ENCODE measurements at places on chromosomes 4 and X.

DNA sequence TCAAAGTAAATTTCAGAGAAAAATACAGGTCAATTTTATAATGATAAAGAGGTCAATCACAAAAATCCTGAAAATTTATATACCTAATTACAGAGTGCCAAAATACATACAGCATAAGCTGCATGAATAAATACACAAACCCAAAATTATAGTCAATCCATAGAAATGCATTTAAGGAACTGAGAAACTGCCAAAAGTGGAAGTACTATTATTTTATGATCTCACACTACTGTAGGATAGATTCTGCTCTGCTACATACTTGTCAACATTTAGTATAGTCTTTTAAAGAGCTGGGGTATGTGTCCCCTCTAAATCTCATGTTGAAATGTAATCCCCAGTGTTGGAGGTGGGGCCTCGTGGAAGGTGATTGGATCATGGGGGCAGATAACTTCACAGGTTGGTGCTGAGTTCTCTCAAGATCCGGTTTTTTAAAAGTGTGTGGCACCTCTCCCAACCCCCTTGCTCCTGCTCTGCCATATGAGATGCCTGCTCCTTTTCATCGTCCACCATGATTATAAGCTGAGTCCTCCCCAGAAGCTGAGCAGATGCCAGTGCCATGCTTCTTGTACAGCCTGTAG, 31.8 kb downstream of the CHIC2 start:
- DNase-seq: no peak

GRCh38 chr4:103095080-103095479, 4.6 kb downstream of the BDH2 start:
- no peak for DNase-seq

GRCh38 chrX:96551322-96551872, 133.2 kb upstream of the DIAPH2 start:
- DNase-seq: no peak

DNA sequence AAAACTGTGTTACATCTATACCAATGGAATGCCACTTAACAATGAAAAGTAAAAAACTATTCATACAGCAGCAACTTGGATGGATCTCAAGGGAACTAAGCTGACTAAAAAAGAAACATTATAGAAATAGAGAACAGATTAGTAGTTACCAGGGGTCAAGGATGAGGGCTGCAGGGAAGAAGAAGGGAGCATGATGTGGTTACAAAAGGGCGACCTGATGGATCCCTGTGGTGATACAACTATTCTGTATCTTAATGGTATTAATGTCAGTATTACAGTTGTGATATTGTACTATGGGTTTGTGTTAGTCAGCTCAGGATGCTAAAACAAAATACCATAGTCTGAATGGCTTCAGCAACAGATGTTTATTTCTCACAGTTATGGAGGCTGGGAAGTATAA, 190.7 kb downstream of the ZNF674 start:
- DNase-seq: no peak

GRCh38 chr4:154593868-154594267, 3.3 kb upstream of the FGA start:
- DNase-seq: no peak

DNA sequence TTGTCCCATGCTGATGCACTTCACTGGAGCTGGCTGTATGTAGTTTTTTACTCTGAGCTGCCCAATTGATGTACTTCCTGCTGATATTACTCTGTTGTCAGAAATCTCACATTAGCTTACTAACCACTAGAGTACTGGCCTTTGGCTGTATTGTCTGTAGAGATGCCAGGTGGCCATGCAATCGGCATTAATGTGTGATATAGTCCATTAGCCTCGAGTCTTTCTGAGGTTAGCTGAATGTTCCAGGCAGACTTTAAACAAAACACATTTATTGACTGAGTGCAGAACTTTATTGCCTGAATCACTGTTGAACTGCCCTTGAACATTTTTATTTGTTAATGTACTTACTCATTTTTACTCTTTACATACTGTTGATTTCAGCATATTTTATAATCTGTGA, 335.2 kb downstream of the PCDH10 start:
- no peak for DNase-seq

DNA sequence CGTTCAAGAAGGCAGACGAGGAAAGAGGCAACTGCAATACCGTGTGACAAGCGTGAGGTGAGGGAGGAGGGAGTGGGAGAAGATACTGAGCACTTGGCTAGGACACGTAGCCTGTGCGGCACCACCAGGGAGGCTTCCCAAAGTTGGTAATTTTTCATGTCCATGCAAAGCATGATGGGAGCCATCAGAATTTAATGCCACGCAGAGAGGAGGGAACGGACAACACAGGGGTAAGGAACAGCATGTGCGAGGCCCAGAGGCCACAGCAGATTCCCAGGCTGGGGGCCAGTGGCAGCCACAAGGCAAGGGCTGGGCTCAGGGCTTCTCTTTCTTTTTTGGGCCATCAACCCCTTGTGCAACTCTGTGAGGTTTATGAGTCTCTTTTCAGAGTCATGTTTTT, 11.0 kb upstream of the CLDN24 start:
- no peak for DNase-seq

- DNase-seq: no peak
Measured at GRCh38 chrX:53281321-53281822, at the start of gene IQSEC2. Gene IQSEC2, minus strand, starts transcription at chrX:53281584.

- no peak for DNase-seq
Measured at GRCh38 chr4:176921256-176921655, 128.5 kb upstream of the VEGFC start.

GRCh38 chr4:37847311-37847884, 20.9 kb downstream of the PGM2 start:
- DNase-seq: no peak

DNA sequence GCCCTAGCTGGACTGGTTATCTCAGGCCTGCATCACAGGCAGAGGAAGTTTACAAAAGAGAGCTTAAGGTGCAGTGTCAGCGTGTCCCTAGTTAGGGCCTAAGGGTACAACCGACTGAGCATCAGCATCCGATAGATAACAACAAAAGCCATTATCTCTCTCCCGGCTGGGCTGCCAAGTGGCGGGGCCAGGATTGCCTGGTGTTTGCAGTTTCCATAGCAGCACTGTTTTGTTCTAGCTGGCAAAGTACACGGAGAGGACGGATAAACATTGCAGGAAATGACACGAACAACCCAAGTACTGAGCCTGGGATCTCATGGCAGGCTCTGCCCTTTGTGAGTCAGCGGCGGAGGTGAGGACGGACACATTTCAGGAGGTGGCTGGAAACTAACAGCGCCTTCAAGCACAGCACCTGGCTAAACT, 104.7 kb upstream of the NOCT start:
- no peak for DNase-seq

DNA sequence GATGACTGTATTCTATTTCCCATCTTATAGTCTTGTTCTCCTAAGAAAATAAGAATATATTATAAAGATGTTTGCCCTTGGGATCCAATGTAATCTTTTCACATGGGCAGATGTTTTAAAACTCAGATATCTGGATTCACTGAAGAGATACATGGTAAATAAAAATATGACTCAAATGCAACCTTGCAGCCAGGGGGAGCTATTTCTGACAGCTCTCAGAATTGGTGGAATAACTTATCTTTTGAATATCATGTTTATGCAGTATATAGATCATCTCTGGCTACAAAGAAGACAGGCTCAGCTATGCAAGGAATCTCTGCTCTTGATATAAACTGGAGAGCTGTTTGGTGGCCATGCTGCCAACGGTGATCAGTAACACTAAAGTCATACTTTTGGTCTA, 274.7 kb downstream of the GLUD2 start:
- no peak for DNase-seq

DNA sequence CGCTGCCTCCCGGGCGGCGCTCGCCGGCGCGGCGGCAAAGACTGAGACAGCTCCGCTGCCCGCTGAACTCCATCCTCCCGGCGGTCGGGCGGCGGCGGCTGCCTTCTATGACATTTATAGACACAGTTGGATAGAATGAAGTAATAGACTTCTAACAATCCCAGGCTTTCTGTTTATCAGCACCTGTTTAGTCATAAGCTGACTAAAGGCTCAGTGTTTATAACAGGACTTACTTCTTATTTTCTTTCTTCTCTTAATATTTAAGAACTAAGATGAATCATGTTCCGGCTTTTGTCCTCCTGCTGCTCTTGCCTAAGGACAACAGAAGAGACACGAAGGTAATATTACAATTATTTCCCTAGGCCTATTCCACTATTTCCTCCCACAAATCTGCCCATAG, 3.9 kb downstream of the ARL13A start:
- DNase-seq: no peak

DNA sequence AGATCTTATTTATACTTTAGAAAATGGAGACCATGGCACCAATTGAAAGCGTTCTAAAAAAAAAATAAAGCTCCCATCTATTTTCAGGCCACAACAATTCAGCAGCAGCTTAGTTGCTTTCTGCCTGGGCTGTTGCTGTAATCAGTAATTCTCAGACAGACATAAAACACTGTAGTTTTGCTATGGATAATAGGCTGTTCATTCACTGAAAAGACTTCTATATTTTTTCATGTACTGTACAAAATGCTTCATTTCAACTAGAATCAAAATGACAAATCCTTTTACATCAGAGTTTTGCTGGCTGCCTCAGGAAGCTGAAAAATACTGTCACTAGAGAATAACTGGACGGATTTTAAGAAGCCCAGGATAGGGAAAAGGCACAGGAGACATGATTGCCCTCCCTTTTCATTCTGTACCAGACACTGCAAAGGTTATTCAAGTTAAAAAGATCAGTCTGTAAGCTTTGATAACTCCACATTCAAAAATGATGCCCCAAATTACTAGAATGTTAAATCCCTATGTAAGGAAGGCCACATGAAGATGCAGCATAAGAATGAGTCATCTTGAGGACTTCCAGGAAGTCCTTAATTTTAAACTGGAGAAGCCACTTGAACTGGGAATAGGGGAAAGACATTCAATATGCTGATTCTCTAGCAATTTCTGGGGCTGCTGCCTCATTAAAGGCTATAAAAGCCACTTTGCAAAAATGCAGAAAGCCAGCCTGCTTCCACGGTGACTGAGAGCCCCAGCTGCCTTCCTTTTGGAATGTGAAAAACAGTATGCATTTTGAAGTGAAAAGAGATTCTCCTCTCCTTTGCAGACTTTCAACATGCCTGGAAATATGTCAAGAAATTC, 403.2 kb upstream of the RASGEF1B start:
- no peak for DNase-seq

- DNase-seq: no peak
Measured at GRCh38 chr4:188887905-188888304, 748.7 kb downstream of the TRIML1 start.

DNA sequence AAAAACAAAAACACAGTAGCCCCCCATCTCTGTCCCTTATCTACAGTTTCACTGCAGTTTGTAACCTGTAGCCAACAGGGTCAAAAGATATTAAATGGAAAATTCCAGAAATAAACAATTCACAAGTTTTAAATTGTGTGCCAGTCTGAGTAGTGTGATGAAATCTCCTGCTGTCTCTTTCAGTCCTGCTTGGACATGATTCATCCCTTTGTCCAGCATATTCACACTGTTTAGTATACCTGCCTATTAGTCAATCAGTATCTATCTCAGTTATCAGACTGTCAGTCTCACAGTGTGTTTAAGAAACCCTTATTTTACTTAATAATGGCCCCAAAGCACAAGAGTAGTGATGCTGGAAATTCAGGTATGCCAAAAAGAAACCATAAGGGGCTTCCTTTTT, 21.9 kb downstream of the CNOT6L start:
- no peak for DNase-seq

GRCh38 chrX:30971774-30972603, 82.9 kb upstream of the TAB3 start:
- DNase-seq: peak; percentile 54

DNA sequence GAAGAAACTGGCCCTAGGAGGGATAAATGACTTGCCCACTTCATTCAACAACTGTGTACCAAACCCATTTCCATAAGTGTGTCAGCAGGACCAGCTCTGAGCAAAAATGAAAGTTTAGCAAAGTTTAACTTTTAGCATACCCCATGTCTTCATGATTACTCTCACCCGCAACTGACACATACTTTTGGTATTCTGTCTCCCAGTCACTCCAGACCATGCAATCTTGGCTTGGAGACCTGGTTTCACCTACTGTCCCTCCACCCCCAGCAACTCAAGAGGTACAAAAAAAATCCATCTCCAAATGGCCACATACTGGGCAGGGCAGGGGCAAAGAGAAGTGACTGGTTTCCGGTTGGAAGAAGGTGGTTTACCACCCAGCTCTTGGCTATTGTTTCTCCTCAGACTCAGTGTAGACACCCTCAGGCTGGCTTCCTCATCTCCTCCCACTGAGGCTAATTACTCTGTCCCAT, 79.8 kb downstream of the RLIM start:
- peak; percentile 65 for DNase-seq

- DNase-seq: no peak
Measured at GRCh38 chr4:124863040-124863545, 150.6 kb upstream of the ANKRD50 start.

- no peak for DNase-seq
Measured at GRCh38 chrX:140815868-140816267, 106.3 kb downstream of the LINC00632 start.

DNA sequence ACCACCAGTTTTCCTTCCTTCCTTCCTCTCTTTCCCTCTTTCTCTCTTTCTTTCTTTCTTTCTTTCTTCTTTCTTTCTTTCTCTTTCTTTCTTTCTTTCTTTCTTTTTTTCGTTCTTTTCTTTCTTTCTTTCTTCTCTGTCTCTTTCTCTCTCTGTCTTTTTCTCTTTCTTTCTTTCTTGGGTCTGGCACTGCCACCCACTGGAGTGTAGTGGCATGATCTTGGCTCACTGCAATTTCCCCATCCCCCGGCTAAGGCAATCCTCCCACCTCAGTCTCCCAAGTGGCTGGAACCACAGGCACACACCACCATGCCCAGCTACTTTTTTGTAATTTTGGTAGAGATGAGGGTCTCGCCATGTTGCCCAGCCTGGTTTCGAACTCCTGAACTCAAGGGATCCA, 51.6 kb upstream of the NHS start:
- no peak for DNase-seq

All from activated CD4-positive, alpha-beta T cell treated with anti-CD3 and anti-CD28 coated beads, Interleukin-2, Interleukin-4, amounts not matched to agents 100 ng/mL and 50 ng/mL, durations not matched to agents 16 hours and 8 hours (primary cell).